ENCODE measurements at places on chromosomes 4 and X. TPM values are rescaled to one million over a fixed set of nuclear protein-coding genes. Genes with fewer than 3 reads are reported as not detected.

- peaks cover 5% of the 10 kb centered on the region for H3K4me1 ChIP-seq
- H3K27ac ChIP-seq = no peak overlapping the region
Observed at GRCh38 chrX:39944416-39944815, 153.3 kb downstream of the BCOR start.

Gene CSTF2
- 54.3 TPM for total RNA-seq

GRCh38 chr4:111946800-111947199 lies 198.5 kb upstream of the FAM241A start:
- no peak overlapping the region for H3K4me3 ChIP-seq
- H3K36me3 ChIP-seq = no peaks in the 10 kb centered on the region
- DNase-seq = no peak
- H3K4me1 ChIP-seq = no peaks in the 10 kb centered on the region
- no peak overlapping the region for H3K27ac ChIP-seq
- peaks cover 6% of the 10 kb centered on the region for H3K27me3 ChIP-seq

DNA sequence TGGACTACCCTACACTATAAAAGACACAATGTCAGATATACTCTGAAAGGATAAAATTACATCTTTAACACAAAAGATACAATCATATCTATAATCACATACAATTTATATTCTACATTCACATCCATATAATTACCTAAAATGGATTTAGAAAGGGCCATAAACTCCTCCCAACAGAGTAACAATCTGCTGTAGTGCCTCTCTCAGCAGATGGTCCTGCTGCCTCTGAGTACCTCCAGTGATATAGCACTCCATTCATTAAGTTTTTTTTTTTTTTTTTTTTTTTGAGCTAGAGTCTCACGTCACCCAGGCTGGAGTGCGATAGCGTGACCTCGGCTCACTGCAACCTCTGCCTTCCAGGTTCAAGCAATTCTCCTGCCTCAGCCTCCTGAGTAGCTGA lies 7.4 kb downstream of the ANKRD37 start:
- H3K4me3 ChIP-seq = no peak overlapping the region
- no peaks in the 10 kb centered on the region for H3K27me3 ChIP-seq

DNA sequence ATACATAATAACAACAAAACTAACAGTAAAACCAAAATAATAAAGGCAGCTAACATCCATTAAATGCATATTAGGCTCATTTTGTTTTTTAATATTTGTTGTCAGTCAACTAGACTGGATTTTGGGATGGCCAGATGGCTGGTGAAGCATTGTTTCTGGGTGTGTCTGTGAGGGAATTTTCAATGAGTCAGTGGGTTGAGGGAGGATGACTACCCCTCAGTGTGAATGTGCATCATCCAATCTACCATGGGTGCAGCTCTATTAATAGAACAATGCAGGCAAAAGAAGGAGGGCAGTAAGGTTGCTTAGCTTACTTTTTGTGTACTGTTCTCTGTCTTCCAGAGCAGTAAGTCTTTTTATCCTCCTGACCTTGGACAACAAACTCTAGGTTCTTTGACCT lies 484.2 kb upstream of the HS3ST1 start:
- H3K36me3 ChIP-seq = no peaks in the 10 kb centered on the region
- DNase-seq = no peak
- H3K27ac ChIP-seq = no peak overlapping the region
- H3K4me3 ChIP-seq = no peak overlapping the region

Gene ADAM29
- total RNA-seq = not detected

GRCh38 chr4:18518098-18518497 lies 496.5 kb upstream of the LCORL start:
- no peak for DNase-seq
- no peaks in the 10 kb centered on the region for H3K4me1 ChIP-seq
- peaks cover 6% of the 10 kb centered on the region for H3K27me3 ChIP-seq
- no peaks in the 10 kb centered on the region for H3K36me3 ChIP-seq
- H3K4me3 ChIP-seq = no peak overlapping the region
- H3K27ac ChIP-seq = no peak overlapping the region

Gene SPANXB1
- not detected for total RNA-seq

DNA sequence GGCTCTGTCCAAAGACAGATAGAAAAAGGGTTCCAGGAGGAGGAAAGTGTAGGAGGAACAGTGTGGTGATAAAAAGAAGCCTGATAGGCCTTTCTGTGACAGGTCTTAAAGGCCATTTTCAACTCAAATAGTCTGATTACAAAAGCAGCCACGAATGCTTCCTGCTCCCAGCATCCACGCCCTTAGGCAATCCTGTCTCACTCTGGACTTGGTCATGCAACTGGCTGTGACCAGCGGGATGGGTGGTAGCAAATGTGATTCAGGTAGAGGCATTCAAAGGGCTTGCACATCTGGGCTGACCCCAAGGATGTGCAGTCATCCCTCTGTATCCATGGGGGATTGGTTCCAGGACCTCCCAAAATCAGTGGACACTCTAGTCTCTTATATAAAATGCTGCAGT lies 14.4 kb upstream of the SEPSECS start:
- DNase-seq = no peak
- H3K27me3 ChIP-seq = no peaks in the 10 kb centered on the region
- H3K36me3 ChIP-seq = peaks cover 13% of the 10 kb centered on the region
- no peak overlapping the region for H3K4me3 ChIP-seq

- H3K27ac ChIP-seq = no peak overlapping the region
- H3K27me3 ChIP-seq = no peaks in the 10 kb centered on the region
- no peaks in the 10 kb centered on the region for H3K36me3 ChIP-seq
Observed at GRCh38 chr4:13159041-13159620, 325.0 kb downstream of the RAB28 start.

- DNase-seq = no peak
- peaks cover 78% of the 10 kb centered on the region for H3K4me1 ChIP-seq
- peaks cover 83% of the 10 kb centered on the region for H3K36me3 ChIP-seq
- peak overlapping the region; percentile 72 for H3K27ac ChIP-seq
- H3K4me3 ChIP-seq = no peak overlapping the region
Observed at GRCh38 chr4:102574317-102574716, 73.2 kb downstream of the NFKB1 start.

- peak overlapping the region; percentile 79 for H3K4me3 ChIP-seq
- H3K4me1 ChIP-seq = peaks cover 17% of the 10 kb centered on the region
- H3K36me3 ChIP-seq = no peaks in the 10 kb centered on the region
- H3K27me3 ChIP-seq = no peaks in the 10 kb centered on the region
- H3K27ac ChIP-seq = peak overlapping the region; percentile 90
Observed at GRCh38 chrX:55908661-55909212, 191.2 kb downstream of the RRAGB start.

GRCh38 chr4:181618896-181619295 lies 624.3 kb upstream of the TENM3 start:
- H3K4me3 ChIP-seq = no peak overlapping the region
- no peak for DNase-seq
- no peaks in the 10 kb centered on the region for H3K36me3 ChIP-seq
- no peak overlapping the region for H3K27ac ChIP-seq
- no peaks in the 10 kb centered on the region for H3K4me1 ChIP-seq
